ENCODE measurements at places on chromosomes 13 and 19.

DNA sequence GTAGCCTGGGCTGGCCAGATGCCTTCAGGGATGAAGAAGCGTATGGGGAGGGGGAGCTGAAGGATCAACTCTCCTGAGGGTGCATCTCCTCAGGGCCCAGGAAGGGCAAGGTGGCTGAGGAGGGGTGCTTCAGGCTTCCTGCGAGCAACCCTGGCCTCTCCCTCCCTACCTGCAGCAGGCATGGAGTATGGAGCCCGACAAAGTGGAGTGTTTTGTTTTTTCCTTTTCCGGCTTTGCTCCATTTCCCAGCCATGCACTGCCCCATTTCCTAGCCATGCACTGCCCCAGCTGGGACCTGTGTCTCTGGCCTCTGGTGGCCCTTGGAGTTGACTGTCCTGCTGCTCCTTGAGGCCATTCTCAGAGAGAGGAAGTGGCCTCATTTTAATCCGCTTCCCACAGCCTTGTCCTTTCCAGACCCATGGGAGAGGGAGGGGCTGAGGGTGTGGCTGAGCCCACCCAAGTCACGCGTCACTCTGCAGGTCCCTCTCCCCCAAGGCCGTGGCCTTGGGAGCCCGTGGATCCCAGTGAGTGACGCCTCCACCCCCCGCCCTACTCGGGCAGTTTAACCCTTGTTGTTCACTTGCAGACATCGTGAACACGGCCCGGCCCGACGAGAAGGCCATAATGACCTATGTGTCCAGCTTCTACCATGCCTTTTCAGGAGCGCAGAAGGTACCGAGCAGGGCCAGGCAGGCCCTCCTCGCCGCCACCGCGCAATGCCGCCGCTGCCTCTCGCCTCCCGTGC, 34.4 kb downstream of the CAPN12 start:
- DNase-seq: no peak

DNA sequence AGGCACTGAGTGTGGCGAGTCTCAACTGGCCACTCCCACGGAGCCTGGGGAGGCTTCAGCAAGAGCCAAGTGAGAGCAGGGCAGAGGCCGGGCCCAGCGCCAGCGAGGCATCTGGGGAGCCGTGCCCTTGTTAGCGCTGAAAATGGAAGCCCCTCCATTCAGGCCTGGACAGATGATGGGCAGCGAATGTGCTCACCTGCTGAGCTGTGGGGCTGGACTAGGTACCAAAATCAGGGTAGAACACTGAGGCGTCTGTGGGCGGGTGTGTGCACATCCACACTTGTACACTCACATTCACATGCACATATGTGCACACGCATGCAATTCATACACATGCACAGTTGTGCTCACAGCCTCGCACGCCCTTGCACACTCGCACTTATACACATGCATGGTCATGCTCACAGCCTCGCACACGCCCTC, 20.7 kb downstream of the NAXD start:
- DNase-seq: no peak

DNA sequence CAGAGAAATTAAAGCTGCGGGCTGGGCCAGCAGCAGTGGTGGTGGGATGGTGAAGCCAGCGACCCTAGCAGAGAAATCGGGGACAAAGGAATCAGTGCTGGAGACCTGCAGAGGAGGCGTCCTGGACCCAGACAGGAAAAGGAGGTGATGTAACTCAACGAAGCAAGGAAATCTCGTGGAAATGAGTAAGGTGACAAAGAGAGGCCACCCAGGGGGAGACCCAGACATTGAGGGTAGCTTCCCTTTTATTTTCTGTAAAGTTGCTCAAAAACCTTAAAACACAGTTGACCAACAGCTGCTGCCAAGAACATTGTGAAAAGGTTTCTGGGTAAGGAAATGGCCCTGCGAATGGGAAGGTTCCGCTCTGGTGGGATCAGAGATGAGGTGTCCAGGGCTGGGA, 13.3 kb upstream of the RETN start:
- DNase-seq: no peak

DNA sequence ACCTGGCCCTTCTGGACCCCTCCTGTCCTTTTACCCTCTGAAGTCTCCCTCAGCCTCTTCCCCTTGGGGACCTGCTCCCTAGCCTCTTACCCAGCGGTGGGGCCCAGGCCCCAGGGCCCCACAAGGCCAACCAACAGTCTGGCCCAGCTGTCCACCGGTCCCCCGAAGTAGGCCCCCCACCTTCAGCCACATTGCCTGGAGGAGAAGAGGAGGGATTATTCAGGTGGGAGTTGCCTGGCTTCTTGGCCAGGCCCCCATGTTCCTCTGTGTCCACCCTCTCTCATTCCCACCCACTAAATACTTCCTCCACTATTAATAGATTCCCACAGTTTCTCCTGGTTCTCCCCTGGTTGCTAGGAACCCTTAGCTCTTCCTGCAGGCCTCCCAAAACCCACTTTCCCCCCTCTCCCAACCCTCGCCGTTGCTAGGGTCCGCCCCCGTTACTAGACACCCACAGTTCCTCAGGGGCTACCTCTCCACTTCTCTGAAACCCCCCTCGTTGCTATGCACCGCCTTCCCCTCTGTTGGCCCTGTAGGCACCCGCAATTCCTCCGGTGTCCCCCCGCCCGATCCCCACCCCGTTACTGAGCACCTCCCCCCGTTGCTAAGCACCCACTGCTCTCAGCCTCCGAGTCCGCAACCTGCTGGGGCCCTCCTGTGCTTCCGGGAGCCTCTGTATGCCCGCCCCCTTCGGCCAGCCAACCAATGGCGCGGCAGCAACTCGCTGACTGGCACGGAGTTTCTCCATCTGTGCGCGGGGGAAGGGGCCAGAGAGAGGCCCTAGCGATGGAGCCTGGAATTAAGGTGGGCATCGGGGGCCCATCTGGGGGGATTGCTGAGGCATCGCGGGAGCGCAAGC, 2.0 kb downstream of the COQ8B start:
- DNase-seq: peak; percentile 91

DNA sequence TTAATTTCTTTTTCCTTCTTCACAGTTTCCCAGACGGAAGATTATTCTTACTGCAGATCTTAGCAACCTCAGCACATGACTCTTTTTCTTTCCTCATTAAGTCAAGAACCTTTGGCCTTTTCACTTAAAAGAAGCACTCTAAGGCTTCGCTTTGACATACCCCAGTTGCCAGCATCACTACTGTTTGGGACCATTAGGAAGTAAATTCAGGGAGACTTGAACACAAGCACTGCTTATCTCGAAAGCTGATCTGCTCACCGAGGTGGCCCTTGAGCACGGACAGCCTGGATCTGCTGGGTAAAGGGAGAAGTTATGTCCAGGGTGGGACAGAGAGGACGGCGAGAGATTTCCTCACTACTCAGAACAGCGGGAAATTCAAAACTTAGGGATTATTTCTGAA, 151.4 kb upstream of the RNF113B start:
- DNase-seq: no peak

DNA sequence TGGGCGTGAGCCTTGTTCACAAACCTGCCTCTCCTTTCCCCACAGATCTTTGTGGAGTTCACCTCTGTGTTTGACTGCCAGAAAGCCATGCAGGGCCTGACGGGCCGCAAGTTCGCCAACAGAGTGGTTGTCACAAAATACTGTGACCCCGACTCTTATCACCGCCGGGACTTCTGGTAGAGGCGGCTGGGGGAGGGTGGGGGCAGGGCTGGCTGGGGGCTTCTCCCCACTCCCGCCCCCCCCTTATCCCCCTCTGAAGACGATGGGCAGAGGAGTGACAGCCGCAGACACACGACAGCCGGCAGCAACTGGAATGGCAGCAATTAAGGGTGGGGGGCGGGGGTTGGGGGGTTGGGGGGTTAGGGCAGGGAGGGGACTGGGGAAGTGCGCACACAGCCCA, 1.1 kb upstream of the EPN1 start:
- DNase-seq: no peak

GRCh38 chr19:33885236-33885635, 88.6 kb downstream of the KCTD15 start:
- DNase-seq: no peak

- no peak for DNase-seq
Observed at GRCh38 chr19:18795540-18795939, 4.4 kb upstream of the COMP start.

DNA sequence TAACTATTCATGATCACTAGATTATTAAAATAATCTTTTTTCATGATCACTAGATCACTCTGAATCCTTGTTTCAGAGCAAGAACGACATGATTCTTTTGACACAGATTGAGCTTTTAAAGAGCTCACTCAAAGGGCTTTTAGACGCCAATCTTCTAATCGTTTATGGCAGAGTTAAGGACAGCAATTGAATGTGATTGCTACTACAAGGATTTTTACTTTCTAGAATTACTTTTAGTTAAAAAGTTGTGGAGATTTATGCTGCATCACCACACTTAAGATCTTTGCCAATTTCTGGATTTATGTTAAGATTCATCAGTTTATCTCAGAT, 1.3 kb downstream of the EXOSC8 start:
- DNase-seq: no peak

DNA sequence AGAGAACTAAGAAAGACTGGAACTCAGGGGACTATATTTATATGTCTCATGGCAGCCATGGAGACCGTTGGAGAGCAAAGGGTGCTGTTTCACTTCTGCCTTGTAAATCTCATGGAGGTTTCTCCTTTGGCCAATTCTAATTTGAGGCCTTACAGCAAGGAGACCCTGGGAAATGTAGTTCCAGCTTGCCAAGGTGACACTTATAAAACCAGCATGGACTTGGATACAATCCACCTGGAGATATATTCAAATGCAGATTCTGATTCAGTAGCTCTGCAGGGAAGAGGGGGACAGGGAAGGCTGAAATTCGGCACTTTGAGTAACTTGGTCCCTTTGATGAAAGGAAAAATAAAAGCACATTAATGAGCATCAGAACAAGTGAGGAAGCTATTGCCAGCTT, 90.0 kb downstream of the OXGR1 start:
- no peak for DNase-seq

DNA sequence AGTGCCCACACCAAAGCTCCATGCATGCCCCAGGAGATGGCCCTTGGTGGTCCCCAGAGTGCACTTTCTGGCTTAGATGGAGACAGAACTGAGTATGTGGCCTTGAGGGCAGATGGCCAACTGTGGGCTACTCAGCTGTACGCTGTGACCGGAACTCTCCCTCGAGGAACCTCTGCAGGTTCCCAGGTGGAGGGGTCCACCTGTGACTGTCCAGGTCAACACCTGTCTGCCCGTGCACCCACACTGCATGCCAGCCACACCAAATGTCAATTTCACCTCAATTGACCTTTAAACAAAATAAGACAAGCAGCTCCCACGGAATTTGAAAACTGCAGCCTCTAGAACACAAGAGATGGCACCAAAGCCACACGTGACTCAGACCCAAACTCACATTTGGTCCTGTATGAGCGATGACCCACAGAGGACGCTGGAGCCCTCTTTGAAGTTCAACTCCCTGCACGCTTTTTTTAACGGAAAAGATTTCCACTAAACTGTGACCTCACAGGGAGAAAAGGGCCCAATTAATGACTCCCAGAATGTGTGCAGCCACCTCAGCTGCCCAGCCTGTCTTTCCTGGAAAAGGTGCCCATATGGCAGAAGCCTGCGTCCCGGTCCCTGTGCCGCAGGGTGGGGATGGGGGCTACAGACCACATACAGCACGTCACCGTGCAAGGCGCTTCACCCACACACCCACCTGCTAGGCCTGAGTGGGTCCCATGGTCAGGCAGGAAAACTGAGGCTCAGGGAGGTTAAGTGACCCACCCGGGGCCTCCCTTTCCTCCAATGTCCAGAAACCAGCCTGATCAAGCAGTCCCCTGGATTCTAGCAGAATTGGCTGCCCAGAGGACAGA, 47.7 kb downstream of the KLF2 start:
- DNase-seq: no peak

DNA sequence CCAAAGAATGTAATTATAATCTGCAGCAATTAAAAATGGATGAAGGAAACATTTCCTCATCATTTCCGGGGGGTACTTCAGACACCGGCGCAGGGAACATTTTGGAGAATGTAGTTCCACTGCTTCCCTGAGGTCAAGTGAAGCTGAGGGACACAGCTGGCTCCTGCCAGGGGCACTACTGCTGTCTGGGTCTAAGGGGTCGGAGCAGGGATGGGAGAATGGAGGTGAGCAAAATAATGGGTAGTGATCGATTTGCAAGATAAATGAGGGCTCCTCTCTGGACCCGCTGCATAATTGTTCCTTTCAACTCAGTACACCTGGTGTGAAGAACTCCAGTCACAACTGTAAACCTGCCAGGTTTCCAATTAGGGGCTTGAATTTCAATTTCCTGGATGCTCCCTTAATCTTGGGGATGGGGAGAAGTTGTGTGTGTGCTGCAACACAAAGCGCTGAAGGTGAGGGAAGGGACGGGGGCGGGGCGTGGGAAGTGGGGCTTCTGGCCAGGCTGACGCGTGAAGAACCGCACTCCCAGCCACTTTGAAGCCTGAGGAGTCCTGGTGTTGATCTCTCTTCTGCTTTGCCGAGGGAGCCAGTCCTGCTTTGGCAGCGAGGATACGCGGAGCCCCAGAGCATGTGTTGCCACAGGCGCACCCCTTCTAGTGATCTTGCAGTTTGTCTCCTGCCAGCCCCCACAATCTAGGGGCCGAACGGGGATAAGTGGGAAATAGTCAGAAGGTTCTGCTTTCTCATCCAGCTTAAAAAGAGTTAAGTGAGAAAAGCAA, 57.9 kb upstream of the PCDH8 start:
- no peak for DNase-seq

DNA sequence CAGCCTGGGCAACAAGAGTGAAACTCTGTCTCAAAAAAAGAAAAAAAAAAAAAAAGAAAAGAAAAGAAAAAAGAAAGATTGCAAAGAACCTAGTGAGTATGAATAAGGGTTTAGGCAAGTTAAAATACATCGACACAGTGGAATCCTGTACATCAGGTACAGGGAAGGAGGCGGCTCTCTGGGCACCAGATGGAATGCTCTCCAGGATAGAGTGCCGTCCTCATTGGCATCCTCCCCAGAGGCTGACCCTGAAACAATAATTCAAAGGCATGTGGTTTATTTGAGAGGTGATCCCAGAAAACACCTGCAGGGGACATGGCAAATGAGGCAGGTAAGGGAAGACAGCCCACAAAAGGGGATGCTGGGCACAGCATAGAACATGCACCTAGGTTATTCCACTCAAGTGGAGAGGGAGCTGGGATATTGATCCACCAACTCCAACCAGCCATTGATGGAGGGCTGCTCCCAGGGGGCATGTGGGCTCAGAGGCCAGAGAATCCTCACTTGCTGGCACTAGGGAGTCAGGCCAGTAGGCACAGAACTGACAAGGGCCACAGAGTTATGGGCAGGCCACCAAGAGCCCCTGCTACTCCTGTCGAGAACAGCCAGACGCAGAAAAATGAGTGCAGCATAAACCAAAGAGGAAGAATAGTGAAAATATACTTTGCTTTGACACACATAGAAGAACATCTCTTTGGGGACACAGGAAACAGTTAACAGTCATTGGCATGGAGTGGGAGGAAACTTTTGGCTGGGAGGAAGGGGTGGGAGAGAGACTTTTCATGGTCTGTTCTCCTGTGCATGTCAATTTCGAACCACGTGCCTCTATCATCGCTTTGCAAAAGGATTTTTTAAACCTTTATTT, 4.2 kb downstream of the TSPAN16 start:
- no peak for DNase-seq
